Large intestine (tissue), 12 donors: ENCODE measurements at places on chromosomes 11 and 22.

GRCh38 chr11:86885311-86885710, 69.9 kb downstream of the FZD4 start:
- no peak for DNase-seq

GRCh38 chr11:119903389-119903788, 174.4 kb upstream of the NECTIN1 start:
- peak; percentile 70 for DNase-seq

DNA sequence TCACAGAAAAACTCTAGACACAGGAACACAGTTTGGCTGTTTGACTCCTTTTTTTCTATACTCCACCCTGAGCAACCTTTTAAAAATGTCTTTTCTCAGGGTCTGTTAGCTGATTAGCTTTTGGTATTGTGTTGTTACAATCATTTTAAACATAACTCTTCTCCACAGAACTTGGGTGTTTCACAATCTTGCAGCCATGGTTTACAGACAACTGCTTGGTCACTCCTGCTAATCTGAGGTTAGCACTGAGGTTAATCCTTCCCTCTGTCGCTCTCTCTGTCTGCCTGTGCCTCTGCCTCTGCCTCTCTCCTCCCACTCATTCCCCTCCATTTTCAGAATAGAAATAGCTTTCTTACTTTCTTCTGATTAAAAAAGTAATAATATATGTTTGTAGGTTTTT, 62.4 kb upstream of the ZBED5 start:
- DNase-seq, result no peak

GRCh38 chr11:128955636-128956035, 13.0 kb upstream of the TP53AIP1 start:
- DNase-seq, result no peak

GRCh38 chr11:9053316-9054035, 37.9 kb downstream of the SCUBE2 start:
- DNase-seq, result no peak

- DNase-seq, result no peak
These were observed 232.6 kb downstream of the FAT3 start for GRCh38 chr11:92457250-92457649.

- DNase-seq, result no peak
These were observed 118.7 kb downstream of the PGR start for GRCh38 chr11:101010899-101011298.

DNA sequence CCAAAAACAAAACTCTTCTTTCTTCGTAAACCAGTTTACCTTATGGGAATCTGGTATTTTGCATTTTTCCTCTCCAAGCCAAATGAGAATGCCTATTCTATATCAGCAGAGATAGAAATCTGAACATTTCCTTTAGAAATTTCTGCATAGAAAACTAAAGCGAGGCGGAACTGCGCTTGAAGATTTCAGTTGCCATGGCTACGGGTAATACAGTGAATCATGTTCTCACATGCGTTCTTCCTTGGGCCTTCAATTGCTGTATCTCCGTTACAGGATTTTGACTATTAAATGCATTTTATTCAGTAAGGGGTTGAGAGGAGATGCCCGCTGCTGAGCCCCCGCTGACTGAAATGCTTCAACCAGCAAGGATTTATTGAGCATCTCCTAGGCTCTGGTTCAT, 108.2 kb upstream of the CRYBB3 start:
- no peak for DNase-seq

DNA sequence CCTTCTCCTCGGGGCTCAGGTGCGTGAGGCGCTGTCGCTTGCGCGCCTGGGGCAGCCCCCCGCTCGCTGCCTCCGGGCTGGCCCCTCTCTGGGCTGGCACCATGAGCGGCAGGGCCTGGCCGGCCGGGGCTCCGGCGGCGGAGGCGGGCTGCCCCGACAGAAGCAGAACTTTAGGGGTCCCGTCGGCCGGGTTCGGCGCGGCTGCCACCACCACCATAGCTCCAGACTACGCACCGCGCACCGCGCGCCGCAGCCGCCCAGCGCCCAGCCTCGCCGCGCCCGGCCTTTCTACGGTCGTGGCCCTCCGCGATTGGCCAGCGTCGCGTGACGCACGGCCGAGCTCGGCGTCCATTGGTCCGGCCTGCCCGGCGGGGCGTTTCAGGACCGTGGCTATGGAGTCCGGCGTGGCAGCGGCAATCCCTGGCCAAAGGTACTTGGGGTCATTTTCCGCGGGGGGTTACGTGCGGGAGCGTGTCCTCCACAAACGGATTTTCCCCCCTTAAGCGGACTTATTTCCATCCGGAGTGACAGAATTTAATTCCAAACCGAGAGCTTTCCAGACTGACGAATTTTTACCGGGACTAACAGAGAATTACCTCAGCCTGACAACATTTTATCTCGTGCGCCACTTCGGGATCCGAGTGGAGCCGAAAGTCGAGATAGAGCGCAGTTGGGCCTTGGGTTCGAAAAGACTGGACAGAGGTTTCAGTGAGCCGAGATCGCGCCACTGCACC, at the start of gene XBP1:
XBP1 (minus strand) TSS at position 262 of the 734 bp plus-strand sequence.
- DNase-seq, result peak; percentile 97

GRCh38 chr11:15341587-15341986, 226.9 kb downstream of the INSC start:
- DNase-seq, result no peak

DNA sequence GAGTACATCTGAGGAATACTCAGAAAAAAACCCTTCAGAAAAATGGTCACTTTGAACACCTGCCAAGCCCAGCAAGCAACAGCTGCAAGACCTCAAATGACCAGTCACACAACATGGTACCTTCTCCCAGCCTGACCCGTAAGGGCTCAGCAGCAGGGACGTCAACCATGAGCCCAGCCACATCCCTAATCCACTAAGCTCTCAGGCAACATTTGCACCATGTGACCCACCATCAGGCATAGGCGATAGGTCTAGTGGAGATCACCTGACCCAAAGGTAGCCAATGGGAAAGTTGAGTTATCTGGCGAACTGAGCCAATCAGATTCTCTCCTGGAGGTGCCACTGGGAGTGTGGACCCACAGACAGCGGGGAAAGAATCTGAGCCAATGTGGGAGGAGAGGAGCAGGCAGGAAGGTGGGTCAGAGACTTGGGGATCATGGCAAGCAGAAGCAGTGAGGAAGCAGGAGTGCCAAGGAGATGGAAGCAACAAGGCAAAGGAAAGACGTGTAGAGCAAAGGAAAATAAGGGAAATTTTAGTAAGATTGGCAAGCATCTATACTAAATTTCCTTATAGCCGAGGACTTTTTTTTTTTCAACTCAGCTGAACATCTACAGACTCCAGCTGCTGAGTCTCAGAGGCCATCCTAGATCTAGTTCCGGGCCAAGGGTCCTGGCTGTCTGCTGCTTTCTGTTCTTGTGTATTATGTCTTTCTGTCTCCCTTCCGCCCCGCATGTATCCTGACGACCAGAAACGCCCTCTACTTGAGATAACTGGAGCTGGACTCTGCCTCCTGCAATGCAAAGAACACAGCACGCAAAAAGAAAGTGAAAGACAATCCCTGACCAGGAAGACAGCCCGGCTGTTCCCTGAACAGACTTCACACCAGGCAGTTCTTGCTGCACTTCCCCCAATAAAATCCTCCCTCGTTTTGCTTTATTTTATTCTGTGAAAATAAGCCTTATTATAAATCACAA, 11.0 kb upstream of the PLAAT2 start:
- DNase-seq, result peak; percentile 97

DNA sequence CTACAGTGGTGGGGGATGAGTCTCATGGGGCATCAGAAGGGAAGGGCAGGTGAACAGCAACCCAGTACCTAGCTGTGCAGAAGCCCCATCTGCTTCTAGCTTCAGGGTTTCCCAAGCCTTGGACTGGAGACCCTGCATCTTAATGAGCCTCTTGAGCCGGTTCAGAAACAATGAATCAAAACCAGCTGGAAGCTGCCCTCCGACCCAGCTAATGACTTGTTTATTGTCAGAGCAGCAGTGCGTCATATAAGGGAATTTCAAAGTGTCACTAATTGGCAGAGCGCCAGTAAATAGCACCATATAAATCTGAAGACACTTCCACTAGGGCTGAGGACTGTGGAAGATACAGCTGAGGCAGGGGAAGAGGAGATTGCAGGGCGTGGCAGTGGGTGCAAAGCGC, 57.5 kb downstream of the RPUSD4 start:
- DNase-seq, result peak; percentile 96

- DNase-seq, result no peak
These were observed 5.2 kb downstream of the ACAD8 start for GRCh38 chr11:134258577-134258976.

GRCh38 chr11:106086135-106086534, 8.7 kb downstream of the AASDHPPT start:
- DNase-seq, result no peak

- no peak for DNase-seq
These were observed 30.8 kb upstream of the POU2AF1 start for GRCh38 chr11:111409915-111410314.

- DNase-seq, result no peak
These were observed 30.0 kb upstream of the TCF20 start for GRCh38 chr22:42300259-42301076.

DNA sequence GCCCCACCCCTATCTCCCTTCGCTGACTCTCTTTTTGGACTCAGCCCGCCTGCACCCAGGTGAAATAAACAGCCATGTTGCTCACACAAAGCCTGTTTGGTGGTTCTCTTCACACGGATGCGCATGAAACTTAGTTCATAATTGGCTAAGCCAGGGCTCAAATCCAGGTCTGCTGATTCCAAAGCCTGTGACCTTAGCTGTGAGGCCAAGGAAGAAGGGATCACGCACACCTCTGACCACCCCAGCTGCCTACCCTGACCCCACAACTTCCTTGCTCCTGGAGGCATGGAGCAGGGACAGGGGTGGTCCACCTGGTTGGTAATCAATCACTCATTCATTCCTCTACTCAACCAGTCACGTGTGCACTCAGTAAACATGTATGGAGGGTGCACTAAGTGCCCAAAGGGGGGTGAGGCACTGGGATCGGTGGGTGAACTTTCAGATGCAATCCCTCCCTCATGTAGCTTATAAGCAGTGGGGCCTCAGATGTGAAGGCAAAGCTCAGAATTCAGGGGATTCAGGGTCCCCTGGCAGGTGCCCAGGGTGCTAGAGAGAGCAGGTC, 10.3 kb downstream of the FXYD2 start:
- DNase-seq, result no peak

- peak; percentile 1 for DNase-seq
These were observed 20.3 kb downstream of the NEAT1 start for GRCh38 chr11:65442842-65443331.

GRCh38 chr11:116692318-116693101, 80.3 kb downstream of the BUD13 start:
- no peak for DNase-seq

- no peak for DNase-seq
These were observed 37.7 kb downstream of the MARK2 start for GRCh38 chr11:63876616-63877015.

DNA sequence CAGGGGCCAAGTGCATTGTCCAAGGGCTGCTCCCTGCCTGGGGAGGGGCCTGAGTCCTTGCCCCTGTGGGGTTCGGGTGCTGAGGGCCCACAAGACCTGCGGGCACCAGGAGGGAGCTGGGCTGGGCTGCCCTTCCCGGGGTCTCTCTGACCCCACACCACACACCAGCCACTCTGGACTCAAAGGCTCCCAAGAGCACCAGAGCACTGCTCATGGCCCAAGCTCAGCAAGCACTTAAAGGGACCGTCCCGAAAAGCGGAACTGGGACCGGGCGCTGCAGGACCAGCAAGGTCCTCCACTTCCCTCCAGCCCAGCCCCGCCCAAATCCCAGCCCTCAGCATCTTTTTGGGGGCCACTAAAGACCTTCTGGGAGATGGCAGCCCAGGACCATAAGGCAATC, 5.3 kb downstream of the LSP1 start:
- no peak for DNase-seq

DNA sequence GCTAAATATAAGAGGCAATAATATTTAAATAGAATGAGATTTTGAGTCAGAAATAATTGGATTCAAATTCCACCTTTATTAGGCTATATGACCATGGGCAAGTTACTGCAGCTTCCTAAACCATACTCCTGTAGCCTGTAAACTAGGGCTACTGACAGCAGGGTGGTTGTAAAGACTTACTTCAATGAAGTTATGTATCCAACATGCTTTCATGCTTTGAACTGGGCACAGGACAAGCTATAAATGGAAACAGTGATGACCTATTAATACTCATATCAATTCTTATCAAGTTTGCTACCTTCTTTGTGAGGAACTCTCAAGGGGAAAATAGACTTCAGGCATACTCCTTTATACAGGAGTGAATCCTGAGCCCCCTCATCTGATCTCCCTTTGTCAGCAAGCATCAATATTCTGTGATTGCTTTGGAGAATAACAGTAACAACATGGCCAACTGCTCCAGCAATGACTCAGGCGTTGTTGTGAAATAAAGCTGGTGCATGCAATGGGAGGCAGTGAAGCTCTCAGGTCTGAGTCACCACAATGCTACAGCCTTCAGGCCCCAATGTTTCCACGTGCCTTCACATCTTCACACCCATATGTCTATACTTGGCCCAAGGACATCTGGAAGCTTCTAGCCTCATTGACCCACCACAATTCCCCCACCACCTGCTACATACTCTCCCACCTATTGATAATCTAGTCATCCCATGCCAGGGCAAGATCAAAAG, 102.5 kb downstream of the KCNA4 start:
- DNase-seq, result no peak

GRCh38 chr22:41302811-41303210, 1.5 kb downstream of the ZC3H7B start:
- DNase-seq, result no peak

GRCh38 chr11:76217653-76218160, 11.4 kb upstream of the WNT11 start:
- DNase-seq, result peak; percentile 31

DNA sequence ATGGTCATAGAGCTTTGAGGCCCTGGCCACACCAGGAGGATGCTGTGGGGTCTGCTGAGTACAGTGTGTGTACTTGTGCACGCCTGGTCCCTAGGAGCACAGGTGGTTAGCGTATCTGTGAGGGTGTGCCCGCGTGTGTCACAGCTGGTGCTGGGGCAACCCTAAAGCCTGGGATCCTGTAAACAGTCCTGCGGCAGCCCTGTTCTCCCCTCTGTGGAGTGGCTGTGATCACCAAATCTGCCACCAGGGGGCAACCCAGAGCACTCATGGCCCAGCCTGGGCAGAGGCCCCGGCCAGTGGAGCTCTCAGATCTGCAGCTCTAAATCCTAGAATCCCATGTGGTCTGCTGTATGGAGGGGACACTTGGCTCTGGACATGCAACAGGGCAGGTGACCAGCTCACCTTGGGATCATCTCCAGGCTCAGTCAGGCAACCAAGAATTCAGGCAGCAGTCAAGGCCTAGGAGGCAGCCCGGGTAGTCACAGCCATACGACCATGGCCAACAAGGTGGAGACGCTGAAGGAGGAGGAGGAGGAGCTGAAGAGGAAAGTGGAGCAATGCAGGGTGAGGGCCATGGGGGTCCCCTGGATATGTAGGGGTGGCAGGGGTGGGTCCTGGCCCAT, 3.9 kb downstream of the SH3BP1 start:
- DNase-seq, result peak; percentile 75

DNA sequence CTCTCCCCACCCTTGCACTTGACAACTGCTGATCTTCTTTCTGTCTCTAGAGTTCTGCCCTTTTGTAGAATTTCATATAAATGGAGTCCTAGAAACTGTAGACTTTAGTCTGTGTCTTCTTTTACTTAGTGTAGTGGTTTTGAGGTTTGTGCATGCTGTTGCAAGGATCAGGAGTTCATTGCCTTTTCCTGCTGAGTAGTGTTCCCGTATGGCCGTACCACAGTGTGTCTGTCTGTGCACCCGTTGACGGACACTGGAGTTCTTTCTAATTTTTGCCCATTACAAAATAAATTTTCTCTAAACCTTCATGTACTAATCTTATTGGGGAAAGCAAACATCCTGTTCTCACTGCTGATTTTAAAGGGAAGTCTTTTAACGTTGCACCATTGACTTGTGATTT, 138.1 kb downstream of the TBC1D22A start:
- DNase-seq, result no peak

- no peak for DNase-seq
These were observed 86.4 kb upstream of the THY1 start for GRCh38 chr11:119509282-119509841.
